ENCODE measurements at places on chromosomes 5 and 9. TPM values are rescaled to one million over a fixed set of nuclear protein-coding genes. Genes with fewer than 3 reads are reported as not detected.

GRCh38 chr5:80837679-80838078 is 122.5 kb upstream of the RASGRF2 start:
- no peak for DNase-seq
- H3K27ac ChIP-seq: no peak overlapping the region
- no peaks in the 10 kb centered on the region for H3K36me3 ChIP-seq
- H3K27me3 ChIP-seq: no peaks in the 10 kb centered on the region

- H3K4me1 ChIP-seq: peaks cover 66% of the 10 kb centered on the region
- peaks cover 26% of the 10 kb centered on the region for H3K36me3 ChIP-seq
- peak overlapping the region; percentile 87 for H3K27ac ChIP-seq
- DNase-seq: no peak
Measured at GRCh38 chr5:172417130-172417841, 37.0 kb downstream of the SH3PXD2B start.

DNA sequence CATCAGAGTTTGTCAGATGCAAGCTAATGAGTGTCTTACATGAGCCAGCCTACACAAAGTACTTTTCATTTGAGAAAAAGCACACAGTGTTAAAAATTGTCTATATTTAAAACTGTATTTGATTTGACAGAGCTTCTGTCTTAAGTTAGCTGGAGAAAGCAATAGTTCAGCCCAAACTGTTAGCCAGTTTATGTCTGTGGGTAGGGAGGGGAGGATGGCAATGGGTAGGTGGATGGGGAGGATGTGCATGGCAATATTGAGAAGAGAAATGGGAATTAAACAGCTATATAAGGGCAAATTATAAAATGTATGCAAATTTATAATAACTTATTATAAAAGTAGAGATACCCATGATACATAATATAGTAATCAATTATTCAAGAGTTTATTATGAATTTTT is 31.3 kb downstream of the CDH9 start:
- H3K27ac ChIP-seq: no peak overlapping the region
- H3K4me1 ChIP-seq: no peaks in the 10 kb centered on the region
- H3K4me3 ChIP-seq: no peak overlapping the region
- H3K27me3 ChIP-seq: no peaks in the 10 kb centered on the region
- no peak for DNase-seq

DNA sequence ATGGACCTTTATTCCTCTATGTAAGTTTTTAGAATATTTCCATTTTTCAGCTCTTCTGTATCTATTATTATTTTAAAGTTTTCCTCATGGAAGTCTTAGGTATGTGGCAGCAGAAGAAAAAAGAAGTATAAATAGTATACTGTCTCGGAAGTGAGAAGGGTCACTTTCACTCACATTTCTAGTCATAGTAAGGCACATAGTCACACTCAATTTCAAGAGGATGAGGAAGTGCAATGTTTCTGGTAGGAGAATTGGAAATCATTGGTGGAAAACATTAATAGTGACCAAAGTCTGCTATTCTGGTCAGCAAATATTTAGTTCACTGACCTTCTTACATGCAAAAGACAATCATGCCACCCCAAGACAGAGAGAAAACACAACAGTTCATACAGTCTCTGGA is 35.2 kb upstream of the TNFSF8 start:
- peaks cover 17% of the 10 kb centered on the region for H3K27me3 ChIP-seq
- no peak for DNase-seq
- no peak overlapping the region for H3K4me3 ChIP-seq
- H3K36me3 ChIP-seq: no peaks in the 10 kb centered on the region
- H3K4me1 ChIP-seq: peaks cover 8% of the 10 kb centered on the region
- no peak overlapping the region for H3K27ac ChIP-seq

DNA sequence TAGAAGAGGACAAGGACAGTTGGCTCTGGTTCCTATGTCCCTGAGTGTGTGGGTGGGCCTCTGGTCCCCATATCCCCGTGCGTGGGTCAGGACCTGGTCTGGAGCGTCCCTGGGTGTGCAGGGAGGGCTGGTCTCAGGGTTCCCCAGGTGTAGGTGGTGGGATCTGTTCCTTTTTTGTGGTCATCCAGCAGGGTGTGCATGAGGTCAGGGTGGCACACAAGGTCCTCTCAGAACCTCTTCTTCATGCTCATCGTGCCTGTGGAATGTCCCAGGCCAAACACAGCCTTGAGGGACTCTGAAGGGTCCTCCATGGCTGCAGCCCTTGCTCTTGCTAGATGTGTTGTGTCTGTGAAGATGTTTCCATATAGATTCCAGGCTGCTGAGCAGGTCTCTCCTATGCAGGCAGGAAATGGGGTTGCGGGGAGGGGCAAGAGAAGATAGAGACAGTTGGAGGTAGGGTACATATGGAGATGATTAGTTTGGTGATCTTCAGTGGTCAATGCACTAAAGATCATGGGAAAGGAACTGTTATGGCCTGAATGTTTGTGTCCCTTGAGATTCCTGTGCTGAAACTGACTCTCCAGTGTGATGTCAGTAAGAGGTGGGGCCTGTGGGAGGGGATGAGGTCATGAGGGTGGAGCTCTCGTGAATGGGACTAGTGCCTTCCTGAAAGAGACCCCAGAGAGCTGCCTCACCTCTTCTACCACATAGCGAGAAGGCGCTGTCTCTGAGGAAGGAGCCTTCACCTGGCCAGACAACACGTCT is 53.1 kb downstream of the NXNL2 start:
- H3K27ac ChIP-seq: no peak overlapping the region
- DNase-seq: peak; percentile 37
- peaks cover 25% of the 10 kb centered on the region for H3K4me1 ChIP-seq
- no peaks in the 10 kb centered on the region for H3K27me3 ChIP-seq

DNA sequence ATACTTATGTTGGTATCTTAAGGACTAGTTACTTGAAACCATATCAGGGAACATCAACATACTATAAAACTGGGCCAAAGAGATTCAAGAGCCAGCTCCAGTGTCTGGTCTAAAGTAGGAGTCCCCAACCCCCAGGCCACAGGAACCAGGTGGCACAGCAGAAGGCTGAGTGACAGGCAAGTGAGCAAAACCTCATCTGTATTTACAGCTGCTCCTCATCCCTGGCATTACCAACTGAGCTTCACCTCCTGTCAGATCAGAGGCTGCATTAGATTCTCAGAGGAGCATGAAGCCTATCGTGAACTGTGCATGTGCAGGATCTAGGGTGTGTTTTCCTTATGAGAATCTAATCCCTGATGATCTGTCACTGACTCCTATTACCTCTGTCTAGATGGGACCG is 581.6 kb upstream of the CDH9 start:
- no peaks in the 10 kb centered on the region for H3K27me3 ChIP-seq
- H3K4me1 ChIP-seq: no peaks in the 10 kb centered on the region
- peak; percentile 32 for DNase-seq
- H3K4me3 ChIP-seq: no peak overlapping the region

DNA sequence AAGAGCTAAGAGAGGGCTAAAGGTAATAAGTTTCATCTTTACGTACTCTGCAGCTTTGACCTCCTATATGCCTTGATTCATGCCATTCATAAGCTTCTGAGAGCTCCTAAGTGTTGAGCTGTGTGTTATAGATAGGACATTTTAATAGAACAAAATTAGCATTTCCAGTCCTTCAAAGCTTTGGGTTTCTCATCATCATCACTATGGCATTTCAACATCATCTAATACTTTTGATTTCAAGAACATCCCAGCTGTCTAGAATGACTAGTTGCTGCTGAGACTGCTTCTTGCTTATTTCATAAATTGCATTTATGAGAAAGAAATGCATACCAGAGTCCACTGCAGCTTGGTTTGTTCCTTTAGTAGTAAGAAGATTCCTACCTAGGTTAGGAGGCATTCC is 201.7 kb downstream of the SGCD start:
- no peaks in the 10 kb centered on the region for H3K27me3 ChIP-seq
- no peak for DNase-seq
- H3K36me3 ChIP-seq: no peaks in the 10 kb centered on the region
- H3K4me3 ChIP-seq: no peak overlapping the region
- H3K27ac ChIP-seq: no peak overlapping the region

GRCh38 chr5:120882038-120882775 is 418.1 kb downstream of the PRR16 start:
- H3K4me1 ChIP-seq: no peaks in the 10 kb centered on the region
- H3K27ac ChIP-seq: no peak overlapping the region
- no peak for DNase-seq
- H3K27me3 ChIP-seq: no peaks in the 10 kb centered on the region
- H3K4me3 ChIP-seq: no peak overlapping the region

GRCh38 chr9:108997112-108997511 is 16.2 kb downstream of the CTNNAL1 start:
- H3K4me1 ChIP-seq: peaks cover 2% of the 10 kb centered on the region
- DNase-seq: no peak
- H3K27me3 ChIP-seq: no peaks in the 10 kb centered on the region
- H3K4me3 ChIP-seq: no peak overlapping the region
- H3K27ac ChIP-seq: no peak overlapping the region
- H3K36me3 ChIP-seq: peaks cover 17% of the 10 kb centered on the region

GRCh38 chr5:57842364-57843058 is 359.9 kb upstream of the ACTBL2 start:
- no peaks in the 10 kb centered on the region for H3K27me3 ChIP-seq
- no peak for DNase-seq
- H3K36me3 ChIP-seq: no peaks in the 10 kb centered on the region
- H3K4me3 ChIP-seq: no peak overlapping the region

GRCh38 chr5:118115791-118116190 is 872.6 kb downstream of the DTWD2 start:
- H3K36me3 ChIP-seq: no peaks in the 10 kb centered on the region
- H3K27ac ChIP-seq: no peak overlapping the region
- no peak overlapping the region for H3K4me3 ChIP-seq

Gene TAS2R1
- total RNA-seq: not detected

DNA sequence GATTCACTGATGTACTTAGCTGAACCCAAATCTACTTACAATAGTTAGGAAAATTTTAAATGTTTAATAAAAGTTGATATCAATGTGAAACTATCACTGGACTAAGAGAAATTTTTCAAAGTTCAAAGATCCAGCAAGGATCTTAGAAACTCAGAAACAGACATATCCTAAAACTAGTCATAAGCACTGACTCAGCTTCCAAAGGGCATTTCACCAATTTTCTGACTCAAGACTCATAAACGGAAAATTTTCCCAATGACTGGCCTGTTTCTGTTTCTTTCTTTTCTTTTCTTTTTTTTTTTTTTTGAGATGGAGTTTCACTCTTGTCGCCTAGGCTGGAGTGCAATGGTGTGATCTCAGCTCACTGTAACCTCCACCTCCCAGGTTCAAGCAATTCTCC is 66.6 kb downstream of the CDC14B start:
- no peaks in the 10 kb centered on the region for H3K27me3 ChIP-seq
- no peaks in the 10 kb centered on the region for H3K36me3 ChIP-seq
- no peak for DNase-seq
- H3K4me3 ChIP-seq: no peak overlapping the region
- H3K4me1 ChIP-seq: peaks cover 54% of the 10 kb centered on the region

DNA sequence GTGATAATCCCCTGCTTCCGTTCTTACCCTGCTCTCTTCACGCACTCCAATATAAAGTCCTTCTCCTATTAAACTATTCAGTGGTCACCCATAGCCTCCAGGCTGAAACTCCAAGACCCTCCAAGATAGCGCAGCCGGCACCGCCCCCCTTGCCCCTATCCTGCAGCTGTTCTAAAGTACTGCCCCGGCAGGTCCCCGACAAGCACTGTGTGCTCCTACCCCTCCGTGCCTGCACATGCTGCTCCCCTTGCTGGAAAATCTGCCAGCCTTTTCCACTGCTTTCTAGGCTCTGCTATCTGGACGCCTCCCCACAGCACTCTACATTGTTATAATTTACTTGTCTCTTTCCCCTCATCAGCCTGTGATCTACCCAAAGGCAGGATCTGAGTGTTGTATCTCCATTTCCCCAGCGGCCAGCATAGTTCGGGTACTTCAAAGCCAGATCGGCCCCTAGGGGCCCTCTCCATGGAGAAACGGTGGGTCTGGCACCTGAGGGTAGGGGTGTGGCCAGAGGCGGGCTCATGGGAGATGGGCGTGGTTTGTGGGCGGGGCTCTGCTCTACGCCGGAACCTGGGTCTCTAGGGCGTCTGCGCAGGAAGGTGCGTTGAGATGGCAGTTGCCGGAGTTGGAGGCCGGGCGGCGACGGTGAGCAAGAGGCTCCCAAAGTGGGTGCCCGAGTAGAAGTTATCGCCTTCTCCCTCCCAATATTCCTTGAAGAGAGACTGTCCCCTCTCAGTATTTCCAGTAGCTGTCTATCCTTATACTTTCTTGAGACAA is 83.5 kb upstream of the RUSC2 start:
- H3K36me3 ChIP-seq: no peaks in the 10 kb centered on the region
- no peak overlapping the region for H3K27ac ChIP-seq
- no peak for DNase-seq
- no peaks in the 10 kb centered on the region for H3K27me3 ChIP-seq
- no peaks in the 10 kb centered on the region for H3K4me1 ChIP-seq

Gene SOHLH1
- total RNA-seq: not detected

GRCh38 chr9:5185220-5185840 is at the start of gene INSL6:
Gene INSL6, minus strand, starts transcription at chr9:5185639. Its CDS starts 37 bp downstream, at chr9:5185602.
- H3K4me3 ChIP-seq: no peak within 1 kb of the TSS
- H3K27ac ChIP-seq: no peak within 1 kb of the TSS
- H3K4me1 ChIP-seq: no peaks in the 10 kb centered on the region
- no peak for DNase-seq

DNA sequence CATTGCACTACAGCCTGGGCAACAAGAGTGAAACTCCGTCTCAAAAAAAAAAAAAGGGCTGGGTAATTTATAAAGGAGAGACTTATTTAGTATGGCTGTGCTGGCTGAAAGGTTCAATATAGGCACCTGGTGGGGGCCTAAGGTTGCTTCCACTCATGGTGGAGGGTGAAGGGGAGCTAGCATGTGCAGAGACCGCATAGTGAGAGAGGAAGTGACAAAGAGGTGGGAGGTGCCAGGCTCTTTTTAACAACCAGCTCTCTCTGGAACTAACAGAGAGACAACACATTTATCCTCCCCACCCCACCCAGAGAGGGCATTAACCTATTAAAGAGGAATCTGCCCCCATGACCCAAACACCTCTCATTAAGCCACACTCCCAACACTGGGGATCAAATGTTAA is 28.9 kb upstream of the SERINC5 start:
- H3K4me3 ChIP-seq: no peak overlapping the region
- no peaks in the 10 kb centered on the region for H3K36me3 ChIP-seq
- H3K4me1 ChIP-seq: no peaks in the 10 kb centered on the region
- H3K27me3 ChIP-seq: peaks cover 7% of the 10 kb centered on the region
- no peak overlapping the region for H3K27ac ChIP-seq

Gene ZNF354B
- 12.3 TPM for total RNA-seq

GRCh38 chr5:83281176-83281575 is 190.4 kb upstream of the VCAN start:
- H3K27ac ChIP-seq: no peak overlapping the region
- no peaks in the 10 kb centered on the region for H3K36me3 ChIP-seq
- DNase-seq: no peak
- peaks cover 19% of the 10 kb centered on the region for H3K4me1 ChIP-seq
- no peaks in the 10 kb centered on the region for H3K27me3 ChIP-seq

Gene PAEP
- total RNA-seq: not detected

- H3K4me3 ChIP-seq: peak overlapping the region; percentile 24
- peaks cover 7% of the 10 kb centered on the region for H3K4me1 ChIP-seq
- peaks cover 9% of the 10 kb centered on the region for H3K27me3 ChIP-seq
- no peak overlapping the region for H3K27ac ChIP-seq
Measured at GRCh38 chr9:96232539-96233241, 69.3 kb downstream of the HSD17B3 start.
